ENCODE measurements at places on chromosomes 13 and 19. TPM values are rescaled to one million over a fixed set of nuclear protein-coding genes. Genes with fewer than 3 reads are reported as not detected.

DNA sequence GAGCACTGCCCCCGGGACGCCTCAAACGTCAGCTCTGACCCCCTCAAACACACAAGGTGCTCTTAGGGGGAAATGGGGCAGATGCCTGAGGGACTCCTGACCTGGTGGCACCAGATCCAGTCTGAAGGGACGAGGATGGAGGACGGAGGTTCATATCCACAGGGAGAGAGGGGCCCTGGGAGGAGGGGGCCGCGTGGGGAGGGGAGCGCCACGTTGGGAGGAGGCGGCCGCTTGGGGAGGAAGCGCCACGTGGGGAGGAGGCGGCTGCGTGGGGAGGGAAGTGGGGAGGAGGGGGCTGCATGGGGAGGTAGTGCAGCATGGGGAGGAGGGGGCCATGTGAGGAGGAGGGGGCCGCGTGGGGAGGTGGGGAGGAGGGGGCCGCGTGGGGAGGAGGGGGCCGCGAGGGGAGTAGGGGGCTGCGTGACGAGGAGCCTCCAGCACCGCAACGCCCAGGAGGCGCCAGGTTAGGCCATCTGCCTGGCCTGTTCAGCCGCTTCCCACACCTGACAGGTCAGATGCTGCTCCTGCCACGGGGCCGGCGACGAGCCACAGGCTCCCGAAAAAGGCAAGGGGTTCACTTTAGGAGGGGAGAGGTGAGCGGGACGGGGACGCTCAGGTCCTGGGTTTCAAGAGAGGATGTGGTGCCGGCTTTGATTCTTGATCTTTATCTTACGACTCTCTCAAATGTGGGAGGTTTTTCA, 36.7 kb upstream of the C13orf46 start:
- DNase-seq: peak; percentile 14

GRCh38 chr13:73412933-73413332, 354.1 kb downstream of the KLF5 start:
- no peak for DNase-seq

- DNase-seq: no peak
These were observed 6.3 kb downstream of the SEMA6B start for GRCh38 chr19:4553092-4553695.

GRCh38 chr19:46202872-46203860, 26.4 kb upstream of the IGFL1 start:
- DNase-seq: no peak

DNA sequence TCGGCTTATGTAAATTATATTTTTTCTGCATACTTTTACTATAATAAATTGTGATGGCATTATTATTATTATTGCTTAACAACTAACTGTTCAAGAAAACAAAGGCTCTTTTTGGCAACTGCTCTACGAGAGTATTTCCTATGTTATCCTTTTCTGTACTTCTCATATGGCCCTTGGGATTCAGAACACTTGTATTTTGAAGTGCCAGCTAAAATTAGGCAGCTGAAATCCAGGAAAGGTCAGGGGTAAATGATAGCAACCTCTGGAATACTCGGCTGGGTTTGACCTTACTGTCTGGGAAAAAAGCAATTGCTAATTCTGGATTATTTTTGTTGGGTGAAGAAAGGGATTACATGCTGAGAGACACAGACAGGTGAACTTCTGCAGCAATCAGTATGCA, 23.9 kb downstream of the EDNRB start:
- DNase-seq: no peak

DNA sequence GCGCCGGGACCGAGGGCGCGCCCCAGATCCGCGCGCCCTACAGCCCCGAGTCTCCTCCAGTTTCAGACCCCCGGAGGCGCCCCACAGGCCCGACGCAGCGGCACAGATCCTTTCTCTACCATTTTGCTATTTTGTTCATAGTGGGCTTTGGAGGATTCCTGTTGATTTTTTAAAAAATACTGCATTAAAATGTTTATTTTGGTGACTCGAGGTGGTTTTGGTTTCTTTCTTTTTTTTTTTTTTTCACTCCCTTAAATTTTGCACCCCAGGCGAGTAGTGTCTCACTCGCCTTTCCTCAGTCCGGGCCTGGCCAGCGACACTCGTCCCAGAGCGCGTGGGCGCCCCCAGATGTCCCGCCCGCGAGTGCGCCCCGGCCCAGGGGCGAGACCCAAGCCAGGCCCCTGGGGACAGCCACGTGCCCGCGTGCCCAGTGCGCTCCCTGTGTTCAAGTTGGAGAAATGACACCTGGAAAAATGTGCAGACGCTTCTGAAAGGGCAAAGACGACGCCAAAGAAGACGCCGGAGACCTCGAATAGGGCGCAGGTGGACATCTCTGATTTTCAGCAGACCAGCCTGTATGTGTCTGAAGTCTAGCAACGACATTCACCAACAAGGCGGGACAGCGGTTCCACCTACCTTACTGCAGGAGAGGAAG, 471 bp upstream of the INSR start:
- peak; percentile 94 for DNase-seq

DNA sequence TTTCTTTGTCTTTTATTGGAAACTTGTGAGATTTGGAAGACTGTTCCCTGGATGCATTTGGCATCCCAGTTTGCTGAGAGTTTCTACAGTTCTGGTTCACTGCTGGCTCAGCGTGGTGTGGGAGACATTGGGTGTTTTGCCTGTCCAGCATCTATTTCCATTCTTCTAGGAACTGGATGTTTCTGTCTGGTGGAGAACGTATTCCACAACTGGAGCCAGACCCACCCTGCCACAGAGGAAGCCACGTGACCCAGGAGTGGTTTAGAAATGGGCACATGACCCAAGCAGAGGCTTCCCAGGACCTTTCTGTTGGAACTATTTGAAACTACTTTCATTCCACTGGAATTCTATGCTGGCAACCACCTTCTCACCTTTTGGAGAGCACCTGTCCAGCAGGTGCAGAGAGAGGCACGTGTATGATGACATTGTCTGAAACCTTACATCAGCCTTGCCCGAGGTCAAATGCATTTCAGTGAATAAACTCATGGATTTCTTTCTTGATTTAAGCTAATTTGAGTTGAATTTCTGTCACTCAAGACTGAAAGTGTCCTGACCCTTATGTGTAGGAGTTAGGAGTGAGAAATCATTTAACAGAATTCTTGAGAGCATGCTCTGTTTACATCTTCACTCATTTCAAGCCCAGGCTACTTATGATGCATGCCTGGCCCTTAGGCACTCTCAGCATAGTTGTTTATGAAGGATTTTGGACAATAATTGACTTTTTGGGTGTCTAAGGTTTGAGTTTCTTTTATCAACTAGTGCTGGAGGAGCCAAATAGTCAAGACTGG, 121.8 kb downstream of the AKAP11 start:
- DNase-seq: no peak

DNA sequence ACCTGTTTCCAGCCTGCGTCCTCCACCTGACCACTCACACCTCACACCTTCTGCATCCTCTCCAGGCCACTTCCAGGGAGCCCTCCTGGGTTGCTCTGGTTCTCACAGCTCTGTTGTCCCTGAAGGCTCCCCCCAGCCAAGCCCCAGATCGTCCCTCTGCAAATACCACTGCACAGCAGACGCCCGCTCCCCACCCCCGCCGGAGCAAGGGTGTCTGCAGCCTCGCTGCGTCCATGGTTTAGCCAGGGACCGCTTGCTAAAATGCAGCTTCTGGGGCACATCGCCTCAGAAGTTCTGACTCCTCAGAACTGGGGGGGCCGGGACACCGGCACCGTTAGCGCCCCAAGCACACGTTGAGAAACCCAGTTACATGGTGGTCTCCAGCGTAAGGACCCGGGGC, 983 bp downstream of the LINGO3 start:
- no peak for DNase-seq

- DNase-seq: no peak
These were observed 65.9 kb downstream of the CHST8 start for GRCh38 chr19:33687481-33688170.

DNA sequence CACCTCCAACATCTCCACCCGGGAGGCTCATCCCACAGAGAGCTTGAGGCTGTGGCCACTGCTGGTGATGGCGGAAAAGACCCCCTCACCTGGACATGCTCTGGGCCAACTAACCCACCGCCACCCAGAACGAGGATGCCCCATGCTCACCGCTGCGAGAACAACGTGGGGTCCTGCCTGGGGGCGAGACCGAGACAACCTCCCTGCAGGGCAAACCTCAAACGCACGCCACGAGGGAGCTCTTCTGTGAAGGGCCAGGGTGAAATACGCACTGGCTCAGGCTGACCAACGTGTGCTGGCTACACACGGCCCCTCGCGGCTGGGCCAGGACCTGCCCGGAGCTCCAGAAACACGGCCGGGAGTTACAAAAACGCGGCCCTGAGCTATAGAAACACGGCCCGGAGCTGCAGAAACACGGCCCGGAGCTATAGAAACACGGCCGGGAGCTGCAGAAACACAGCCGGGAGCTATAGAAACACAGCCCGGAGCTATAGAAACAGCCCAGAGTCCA, 19.0 kb upstream of the PLPP2 start:
- no peak for DNase-seq

DNA sequence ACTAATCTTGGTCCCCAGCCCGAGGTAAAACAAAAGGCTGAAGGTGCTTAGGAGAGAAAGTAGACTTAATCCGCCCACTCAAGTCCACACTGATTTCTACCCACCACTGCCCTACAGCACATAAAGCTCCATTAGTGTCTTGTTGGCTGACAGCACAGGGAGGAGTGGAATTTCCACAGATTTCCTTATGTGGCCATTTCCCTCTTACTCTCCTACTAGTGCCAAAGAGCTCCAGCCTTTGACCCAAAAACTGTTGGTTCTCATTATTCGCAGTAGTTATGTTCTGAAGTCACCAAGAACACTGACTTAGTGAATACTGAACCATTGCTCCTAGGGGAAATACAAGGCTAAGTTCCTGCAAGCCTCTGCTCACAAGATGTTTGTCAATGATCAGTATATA, 61.2 kb downstream of the RAB20 start:
- DNase-seq: no peak

- DNase-seq: no peak
These were observed 7.7 kb downstream of the GADD45B start for GRCh38 chr19:2483484-2484151.

DNA sequence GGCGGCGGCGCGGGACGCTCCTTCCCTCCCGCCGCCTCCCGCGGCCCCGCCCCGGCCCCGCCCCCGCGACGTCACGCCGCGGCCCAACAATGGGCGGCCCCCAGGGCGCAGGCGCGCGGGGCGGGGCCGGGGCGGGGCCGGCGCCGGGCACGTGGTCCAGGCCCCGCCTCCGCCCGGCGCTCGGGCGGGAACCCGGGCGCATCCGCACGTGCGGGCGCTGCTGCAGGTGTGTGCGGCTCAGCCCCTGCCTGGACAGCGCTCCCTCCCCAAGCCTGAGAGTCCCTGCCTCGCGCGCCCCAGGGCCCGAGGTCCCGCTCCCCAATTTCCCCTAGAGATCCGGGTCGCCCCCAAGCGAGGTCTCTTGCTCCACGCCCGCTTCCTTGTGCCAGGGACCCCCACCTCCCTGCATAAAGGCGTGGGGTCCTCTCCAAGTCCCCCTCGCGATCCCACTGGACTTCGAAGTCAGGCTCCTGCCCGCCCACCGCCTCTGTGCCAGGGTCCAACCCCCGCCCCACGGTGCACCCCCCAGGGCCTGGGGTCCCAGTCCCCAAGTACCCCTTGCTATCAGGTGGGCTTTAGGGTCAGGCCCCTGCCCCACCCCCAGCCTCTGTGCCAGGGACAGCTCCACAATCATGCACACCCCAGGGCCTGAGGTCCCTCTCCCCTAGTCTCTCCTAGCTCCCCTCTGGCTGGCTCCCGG, at the start of gene MEX3D:
MEX3D (minus strand) TSS at position 6 of the 700 bp plus-strand sequence. CDS start 267 bp downstream, outside the sequence.
- DNase-seq: peak; percentile 83

- DNase-seq: no peak
These were observed 58.9 kb upstream of the GJB6 start for GRCh38 chr13:20291037-20291436.

- peak; percentile 49 for DNase-seq
These were observed 4.3 kb downstream of the NDUFS7 start for GRCh38 chr19:1387684-1388636.

DNA sequence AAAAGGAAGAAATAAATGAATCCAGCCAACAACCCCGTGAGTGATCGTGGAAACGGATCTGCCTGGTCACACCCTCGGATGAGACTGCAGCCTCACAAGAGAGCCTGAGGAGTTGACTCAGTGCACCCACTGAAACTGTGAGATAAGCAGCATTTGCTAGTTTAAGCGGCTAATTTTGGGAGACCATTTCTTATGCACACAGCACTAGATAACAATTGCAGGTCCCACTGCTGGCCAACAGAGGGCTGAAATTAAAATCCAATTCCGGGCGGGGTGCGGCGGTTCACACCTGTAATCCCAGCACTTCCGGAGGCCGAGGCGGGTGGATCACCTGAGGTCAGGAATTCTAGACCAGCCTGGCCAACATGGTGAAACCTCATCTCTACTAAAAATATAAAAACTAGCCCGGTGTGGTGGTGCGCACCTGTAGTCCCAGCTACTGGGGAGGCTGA, 3.6 kb downstream of the UQCR11 start:
- DNase-seq: no peak

DNA sequence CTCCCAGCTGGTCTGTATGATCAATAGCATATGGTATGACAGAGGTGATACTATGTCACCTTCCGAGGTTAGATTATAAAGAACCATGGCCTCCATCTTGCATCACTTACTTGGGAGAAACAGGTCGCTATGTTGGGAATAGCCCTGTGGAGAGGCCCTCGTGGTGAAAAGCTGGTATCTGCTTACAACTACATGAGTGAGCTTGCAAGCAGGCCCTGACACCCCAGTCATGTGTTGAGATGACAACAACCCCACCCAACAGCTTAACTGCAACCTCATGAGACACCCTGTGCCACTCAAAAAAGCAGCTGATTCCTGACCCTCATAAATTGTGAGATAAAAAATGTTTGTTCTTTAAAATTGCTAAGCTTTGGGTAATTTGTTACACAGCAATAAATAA, 18.8 kb downstream of the MTRF1 start:
- DNase-seq: no peak

DNA sequence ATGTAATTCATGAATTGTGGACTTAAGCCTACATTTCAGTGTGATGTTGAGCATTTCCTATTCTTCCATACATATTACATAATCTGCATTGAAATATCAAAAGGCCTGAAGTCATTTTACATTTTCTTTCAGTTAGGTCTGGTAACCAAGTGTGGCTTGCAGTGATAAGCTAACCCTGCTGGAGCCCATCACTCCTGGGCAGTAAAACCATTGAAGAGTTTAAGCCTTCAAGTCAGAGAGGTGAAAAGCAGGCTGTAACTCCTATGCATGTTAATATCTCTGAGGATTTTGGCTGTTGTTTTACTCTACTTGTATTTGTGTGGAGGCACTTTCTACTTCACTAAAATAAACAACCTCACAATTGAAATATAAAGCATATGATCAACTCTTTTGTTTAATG, 248.8 kb downstream of the SLITRK5 start:
- DNase-seq: no peak

GRCh38 chr13:52879950-52880741, 31.7 kb upstream of the PCDH8 start:
- no peak for DNase-seq

The MTUS2 gene
- 25.9 TPM for total RNA-seq

The OR7D2 gene
- 0.11 TPM for total RNA-seq

The IFI30 gene
- total RNA-seq: 47.4 TPM

The TRPC4 gene
- total RNA-seq: 3.2 TPM

The LILRA5 gene
- total RNA-seq: 2.2 TPM

The PROZ gene
- total RNA-seq: not detected

The MYO16 gene
- 0.82 TPM for total RNA-seq

The ZNF230 gene
- total RNA-seq: 3.4 TPM

The RGS9BP gene
- total RNA-seq: 6.6 TPM
